ENCODE measurements at places on chromosomes 3 and 15.

- no peak for DNase-seq
Observed at GRCh38 chr15:75884041-75884440, 19.6 kb upstream of the FBXO22 start.

DNA sequence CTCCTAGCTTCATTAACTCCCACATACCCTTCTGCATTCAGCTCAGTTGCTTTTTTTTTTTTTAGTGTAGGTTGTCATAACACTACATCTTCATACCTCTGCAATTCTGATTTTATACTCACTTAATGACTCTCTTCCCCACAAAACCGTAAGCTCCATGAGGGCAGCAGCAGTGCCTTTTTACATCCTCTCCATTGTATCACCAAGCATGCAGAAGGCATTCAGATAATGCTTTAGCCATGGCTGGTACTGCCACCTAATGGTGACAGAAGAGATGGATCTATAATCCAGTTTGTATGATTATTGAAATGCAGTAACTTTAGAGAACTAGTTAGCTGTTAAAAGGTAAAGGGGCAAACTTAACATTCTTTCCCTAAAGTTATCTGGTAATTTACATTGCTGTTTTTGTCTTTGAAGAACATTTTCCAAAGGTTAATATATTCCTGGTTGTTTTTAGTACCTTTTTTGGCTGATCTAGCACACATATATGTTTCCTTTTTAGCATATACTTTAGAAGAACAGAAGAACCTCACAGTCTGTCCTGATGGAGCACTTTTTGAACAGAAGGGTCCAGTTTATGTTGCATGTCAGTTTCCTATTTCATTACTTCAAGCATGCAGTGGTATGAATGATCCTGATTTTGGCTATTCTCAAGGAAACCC, 36.8 kb downstream of the ATP1B3 start:
- DNase-seq: peak; percentile 64

DNA sequence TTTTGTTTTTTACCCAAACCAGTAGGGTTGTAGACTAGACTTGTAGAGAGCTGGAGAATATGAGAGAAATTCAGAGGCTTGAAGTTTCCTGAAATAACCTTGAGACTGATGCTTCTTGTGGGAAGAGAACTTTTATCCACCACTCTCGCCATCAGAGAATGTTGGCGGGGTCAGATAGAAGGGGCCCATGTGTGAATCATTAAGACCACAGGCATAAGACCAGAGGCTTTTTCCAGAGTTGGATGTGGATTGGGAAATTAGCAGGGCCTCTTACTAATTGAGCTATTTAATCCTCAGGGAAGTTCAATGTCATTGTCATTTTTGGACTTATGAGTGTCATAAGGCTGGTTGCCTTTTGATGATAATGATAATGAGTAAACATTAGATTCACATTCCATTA, 246.9 kb upstream of the THRB start:
- DNase-seq: no peak

GRCh38 chr3:186003610-186004009, 65.8 kb upstream of the TRA2B start:
- no peak for DNase-seq
